NCI-H1048 (cell line): ENCODE measurements at places on chromosomes 1 and 21.

DNA sequence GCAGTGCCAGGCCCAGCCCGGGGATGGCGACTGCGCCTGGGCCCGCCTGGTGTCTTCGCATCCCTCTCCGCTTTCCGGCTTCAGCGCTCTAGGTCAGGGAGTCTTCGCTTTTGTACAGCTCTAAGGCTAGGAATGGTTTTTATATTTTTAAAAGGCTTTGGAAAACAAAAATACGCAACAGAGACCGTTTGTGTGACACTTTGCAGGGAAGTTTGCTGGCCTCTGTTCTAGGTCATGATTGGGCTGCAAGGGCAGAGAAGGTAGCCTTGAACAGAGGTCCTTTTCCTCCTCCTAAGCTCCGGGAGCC, 719 bp downstream of the SOD1 start:
- no peak for DNase-seq

DNA sequence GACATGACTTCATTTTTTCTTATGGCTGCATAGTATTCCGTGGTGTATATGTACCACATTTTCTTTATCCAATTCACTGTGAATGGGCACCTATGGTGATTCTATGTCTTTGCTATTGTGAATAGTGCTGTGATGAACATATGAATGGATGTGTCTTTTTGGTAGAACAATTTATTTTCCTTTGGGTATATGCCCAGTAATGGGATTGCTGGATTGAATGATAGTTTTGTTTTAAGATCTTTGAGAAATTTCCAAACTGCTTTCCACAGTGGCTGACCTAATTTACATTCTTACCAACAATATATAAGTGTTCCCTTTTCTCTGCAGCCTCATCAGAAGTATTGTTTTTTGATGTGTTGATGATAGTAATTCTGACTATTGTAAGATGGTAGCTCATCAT, 361.7 kb upstream of the SGIP1 start:
- DNase-seq, result no peak

DNA sequence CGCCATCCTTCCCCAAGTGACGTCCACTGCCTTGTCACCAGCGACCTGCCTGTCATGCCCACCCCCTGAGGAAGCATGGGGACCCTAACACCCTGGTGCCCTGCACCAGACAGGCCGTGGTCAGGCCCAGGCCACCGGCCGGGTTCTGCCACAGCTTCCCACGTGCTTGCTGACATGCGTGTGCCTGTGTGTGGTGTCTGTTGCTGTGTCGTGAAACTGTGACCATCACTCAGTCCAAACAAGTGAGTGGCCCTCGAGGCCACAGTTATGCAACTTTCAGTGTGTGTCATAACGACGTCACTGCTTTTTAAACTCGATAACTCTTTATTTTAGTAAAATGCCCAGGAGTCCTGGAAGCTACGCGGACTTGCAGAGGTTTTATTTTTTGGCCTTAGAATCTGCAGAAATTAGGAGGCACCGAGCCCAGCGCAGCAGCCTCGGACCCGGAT, 8.5 kb upstream of the CTRC start:
- DNase-seq, result no peak

DNA sequence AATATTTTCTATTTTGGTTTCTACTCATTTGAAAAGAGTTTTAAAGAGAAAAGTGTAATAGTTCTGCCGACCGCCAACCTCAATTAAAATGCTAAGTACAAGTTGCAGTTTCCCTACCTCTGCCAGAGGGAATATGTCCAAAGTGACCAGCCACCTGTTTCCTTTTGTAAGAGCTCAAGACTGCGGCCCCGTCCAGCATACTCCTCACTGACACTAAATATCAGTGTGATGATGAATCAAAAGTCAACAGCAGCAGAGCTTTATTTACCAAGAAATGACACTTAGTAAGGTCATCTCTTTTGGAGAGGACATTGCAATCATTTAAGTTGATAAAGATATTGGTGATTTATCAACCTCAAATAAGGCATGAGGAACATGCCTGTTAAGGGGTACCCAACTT, 57.4 kb upstream of the NRIP1 start:
- DNase-seq, result no peak

DNA sequence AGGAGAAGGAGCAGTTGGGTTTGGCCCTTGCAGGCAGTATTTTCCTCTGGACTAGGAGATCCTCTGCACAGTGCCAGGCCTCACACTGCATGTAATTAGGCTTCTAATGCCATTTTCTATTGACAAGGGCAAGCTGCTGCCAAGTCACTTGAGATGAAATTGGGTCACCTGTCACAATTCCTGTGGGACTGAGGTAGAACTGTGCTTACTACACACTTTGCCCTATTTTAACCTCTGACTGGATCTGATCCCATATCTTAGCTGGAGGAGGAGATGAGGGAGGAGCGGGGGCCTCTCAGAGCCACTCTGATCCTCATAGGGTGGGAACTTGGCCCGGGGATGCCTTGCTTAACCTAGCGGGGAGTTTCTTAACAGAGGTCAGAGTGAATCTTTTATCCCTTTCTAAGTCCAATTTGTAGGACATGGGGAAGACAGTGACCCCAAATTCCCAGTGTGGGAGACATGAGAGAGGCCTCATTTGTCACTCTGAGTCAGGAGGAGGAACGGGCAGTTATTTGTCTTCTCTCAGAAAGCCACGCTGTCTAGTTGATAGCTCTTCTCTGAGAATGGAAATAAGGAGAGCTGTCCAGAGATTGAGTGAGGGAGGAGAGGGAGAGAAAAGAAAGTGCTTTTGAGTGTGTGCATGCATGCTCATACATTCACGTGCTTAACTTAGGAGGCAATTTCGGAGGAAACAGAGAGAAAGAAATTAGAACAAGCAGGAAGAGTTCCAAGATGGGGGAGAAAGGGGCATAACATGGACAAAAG, 121.3 kb downstream of the CACNA1E start:
- DNase-seq, result no peak

- DNase-seq, result peak; percentile 55
Observed at GRCh38 chr1:202625416-202626360, 84.6 kb downstream of the SYT2 start.

DNA sequence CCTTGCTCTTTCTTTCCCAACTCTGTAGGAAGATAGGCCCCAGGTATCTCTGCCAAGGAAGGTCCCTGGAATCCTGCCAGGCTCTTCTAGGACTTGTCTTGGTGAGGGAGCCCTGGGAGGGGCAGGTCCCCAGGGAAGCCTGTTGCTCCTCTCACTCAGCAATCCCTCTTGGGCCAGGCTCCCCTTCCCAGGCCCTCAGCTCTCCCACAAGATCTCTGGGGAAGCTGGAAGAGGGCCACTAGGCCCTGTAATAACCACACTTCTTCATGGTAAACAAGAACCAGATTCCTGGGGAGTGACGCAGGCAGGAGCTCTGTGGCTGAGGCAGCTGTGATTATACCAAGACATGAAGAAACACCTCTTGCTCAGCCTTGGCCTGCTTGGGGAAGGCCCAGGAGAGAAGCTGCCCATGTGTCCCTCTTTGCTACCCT, 9.9 kb upstream of the MAPKAPK2 start:
- DNase-seq, result no peak

GRCh38 chr21:31838586-31839355, 34.0 kb upstream of the HUNK start:
- no peak for DNase-seq

- DNase-seq, result no peak
Observed at GRCh38 chr21:27220416-27220815, 253.5 kb upstream of the ADAMTS5 start.

GRCh38 chr21:19405326-19405725, 1001.7 kb upstream of the TMPRSS15 start:
- DNase-seq, result no peak

DNA sequence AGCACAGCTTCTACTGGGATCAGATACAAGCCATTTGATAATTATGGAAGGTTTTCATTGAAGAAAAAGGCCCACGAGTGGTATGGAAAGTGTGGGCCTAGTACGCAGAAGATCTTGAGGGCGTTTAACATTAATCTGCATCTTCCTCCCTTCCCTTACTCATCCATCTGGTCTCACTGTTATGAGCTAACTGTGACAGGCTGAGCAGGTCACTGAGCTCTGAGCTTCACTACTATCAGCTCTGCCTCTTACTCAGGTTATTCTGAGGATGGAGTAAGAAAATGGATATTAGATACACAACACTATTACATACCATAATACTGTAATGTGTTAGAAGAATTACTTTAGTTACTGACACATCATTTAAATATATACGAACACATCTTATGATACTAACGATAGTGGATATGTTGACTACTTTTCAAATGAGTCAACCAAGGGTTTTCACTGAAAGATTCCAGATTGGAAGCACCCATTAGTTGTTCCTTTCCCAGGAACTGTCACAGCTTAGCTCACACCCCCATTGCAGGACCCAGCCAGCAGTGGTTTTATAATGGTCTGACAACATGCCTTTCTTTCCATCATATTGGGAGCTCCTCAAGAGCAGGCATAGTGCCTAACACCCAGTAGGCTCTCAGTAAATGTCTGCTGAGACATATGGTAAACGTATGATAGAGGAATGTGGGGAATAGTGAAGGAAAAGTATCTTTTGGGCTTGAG, 97.8 kb upstream of the C8B start:
- no peak for DNase-seq

GRCh38 chr1:179052776-179053175, 27.1 kb downstream of the FAM20B start:
- DNase-seq, result no peak

DNA sequence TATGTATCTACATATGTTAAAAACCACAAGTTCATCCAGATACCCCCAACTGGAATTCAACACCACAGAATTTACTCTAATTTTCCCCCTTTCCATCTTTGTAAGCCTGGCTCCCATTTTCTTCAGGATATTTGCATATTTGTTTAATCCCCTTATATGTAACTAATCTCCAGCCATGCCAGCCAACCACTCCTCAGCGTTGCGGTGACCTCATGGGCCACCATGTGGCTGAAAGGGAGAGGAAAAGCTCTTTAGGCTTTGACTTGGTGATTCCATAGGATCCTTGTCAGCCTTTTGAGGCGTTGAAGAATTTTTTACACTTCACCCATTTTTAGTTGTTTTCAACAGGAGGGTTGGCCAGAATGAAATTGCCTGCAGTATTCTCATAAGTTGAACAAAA, 10.0 kb downstream of the CLDN19 start:
- no peak for DNase-seq

GRCh38 chr21:44083631-44084291, 23.4 kb upstream of the PWP2 start:
- no peak for DNase-seq

- no peak for DNase-seq
Observed at GRCh38 chr1:244368279-244368678, 83.4 kb downstream of the ADSS2 start.

DNA sequence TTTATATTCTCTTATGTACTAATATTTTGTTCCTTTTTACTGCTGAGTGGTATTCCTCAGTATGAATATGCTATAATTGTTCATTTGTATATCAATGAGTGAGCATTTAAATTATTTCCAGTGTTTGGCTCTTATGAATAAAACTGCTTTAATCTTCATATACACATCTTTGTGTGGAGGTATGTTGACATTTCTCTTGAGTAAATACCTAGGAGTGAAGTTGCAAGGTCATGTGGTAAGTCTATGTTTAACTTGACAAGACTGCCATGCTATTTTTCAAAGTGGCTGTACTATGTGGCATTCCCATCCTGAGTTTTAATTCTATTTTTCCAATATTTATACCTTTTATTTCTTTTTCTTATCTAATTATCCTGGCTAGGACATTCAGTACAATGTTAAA, 124.2 kb downstream of the ADSS2 start:
- DNase-seq, result no peak

- DNase-seq, result no peak
Observed at GRCh38 chr1:161198194-161198896, 509 bp downstream of the ADAMTS4 start.

DNA sequence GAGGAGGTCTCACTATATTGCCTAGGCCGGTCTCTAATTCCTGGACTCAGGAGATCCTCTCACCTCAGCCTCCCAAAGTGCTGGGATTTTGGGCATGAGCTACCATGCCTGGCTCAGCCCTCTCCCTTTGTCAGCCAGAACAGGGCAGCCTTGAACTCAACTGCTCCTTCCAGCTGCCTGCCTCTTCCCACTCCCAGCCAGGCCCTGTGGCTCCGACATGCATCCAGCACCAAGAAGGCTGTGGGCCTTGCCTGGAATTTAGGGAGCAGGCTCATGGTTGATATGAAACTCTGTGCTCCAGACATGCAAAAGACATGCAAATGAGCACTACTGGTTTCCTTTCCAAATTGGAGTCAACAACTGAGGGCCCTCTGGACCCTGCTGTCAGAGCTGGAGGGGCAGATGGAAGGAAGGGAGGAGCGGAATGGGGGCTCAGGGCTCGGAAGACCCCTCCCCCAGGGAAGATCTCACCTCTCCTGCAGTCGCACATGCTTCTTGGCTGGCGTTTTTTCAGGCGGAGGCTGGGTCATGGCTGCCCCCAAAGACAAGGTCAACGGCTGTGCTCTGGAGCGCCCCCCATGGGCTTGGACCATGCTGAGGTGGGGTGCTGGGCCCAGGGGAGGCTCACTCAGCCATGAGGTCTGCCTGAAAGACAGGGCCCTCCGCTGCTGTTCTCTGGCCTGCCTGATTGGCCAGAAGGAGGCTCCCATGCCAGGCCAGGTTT, 1.4 kb downstream of the PTPN7 start:
- peak; percentile 65 for DNase-seq

DNA sequence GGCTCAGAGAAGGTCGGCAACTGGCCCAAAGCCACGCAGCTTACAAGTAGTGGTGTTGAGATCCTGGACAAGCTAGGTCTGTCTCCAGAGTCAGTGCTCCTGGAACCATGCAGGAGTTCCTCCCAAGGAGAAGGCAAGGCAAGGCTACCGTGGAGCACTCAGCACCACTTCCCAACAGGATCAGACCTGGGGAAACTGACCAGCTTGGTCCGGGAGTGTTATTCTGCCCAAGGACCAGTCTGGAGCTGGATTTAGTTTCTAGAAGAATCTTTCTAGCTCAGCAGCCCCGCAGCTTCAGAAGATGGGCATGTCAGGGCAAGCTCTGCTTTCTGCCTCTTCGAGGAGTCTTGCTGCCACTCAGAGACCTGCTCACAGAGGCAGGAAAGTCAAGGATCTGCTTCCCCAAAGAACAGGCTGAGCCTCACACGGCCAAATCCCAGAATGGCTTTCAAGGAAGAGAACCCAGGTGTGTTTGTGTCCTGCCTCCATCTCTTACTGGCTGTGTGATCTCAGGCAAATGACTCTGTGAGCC, 302.8 kb downstream of the MATN1 start:
- no peak for DNase-seq

DNA sequence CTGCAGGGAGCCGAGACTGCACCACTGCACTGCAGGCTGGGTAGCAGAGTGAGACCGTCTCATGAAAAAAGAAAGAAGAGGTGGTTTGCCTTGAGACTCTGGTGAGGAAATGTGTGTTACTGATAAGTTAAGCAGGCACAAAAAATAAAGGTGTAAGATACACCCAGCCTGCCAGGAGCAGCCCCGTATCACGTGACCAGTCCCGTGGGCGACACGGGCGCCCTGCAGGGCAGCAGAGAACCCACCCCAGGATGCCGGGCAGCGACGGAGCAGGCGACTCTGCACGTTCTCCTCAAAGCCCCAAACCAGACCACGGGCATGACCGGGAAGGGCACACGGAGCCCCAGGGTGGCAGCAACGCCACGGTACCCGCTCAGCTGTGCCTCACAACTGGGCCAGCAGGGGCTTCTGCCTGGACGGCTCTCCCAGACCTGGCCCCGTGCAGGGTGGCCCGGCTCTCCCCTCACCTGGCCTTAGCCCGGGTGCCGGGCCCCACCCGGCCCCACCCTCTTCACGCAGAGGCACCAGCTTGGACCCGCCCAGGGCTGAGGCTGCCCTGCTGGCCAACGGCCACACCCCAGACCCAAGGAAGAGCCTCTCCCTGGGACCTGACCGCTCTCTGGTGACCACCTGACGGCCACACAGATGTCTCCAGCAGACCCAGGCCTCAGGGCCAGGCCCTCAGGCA, 8.1 kb upstream of the TNFRSF4 start:
- no peak for DNase-seq
